ENCODE measurements at places on chromosomes 7 and 10. TPM values are rescaled to one million over a fixed set of nuclear protein-coding genes. Genes with fewer than 3 reads are reported as not detected.

DNA sequence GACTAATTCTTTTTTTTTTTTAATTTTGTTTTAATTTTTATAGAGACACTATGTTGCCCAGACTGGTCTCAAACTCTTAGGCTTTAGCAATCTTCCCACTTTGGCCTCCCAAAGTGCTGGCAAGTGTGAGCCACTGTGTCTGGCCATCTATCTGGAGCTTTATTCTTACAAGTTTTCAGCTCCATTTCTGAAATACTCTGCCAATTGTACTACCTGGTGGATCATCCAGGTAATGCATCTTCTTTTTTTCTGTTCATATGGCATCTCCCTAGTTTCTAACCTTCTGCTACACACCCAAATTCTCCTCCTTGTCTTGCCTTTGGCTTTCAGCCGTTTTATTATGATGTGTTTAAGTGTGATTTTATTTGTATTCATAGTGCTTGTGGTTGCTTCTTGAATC is 40.2 kb downstream of the ZNF365 start:
- no peak for DNase-seq

- no peak for DNase-seq
Measured at GRCh38 chr10:74925708-74926107, 99.3 kb downstream of the KAT6B start.

The CLCN1 gene
- not detected for total RNA-seq

DNA sequence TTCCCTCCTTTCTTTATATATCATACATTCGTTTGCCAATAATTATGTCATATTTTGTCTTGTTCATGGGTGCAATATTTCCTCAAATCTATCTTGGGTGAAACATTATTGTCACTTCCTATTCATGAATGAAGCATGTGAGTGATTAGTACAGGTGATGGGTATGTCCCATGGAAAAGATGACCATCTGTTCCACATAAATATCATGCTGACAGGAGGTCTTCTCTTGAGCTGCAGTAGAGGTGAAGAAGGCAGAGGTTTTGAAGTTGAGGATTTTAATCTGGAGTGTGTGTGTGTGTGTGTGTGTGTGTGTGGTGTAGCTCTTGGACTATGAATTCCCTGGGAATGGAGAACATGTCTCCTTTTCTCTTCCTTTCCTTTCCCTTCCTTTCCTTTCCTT is 350.5 kb upstream of the CHRM2 start:
- DNase-seq: no peak

The PNLIPRP1 gene
- total RNA-seq: not detected

GRCh38 chr7:38195804-38196595 is 18.0 kb downstream of the STARD3NL start:
- no peak for DNase-seq

DNA sequence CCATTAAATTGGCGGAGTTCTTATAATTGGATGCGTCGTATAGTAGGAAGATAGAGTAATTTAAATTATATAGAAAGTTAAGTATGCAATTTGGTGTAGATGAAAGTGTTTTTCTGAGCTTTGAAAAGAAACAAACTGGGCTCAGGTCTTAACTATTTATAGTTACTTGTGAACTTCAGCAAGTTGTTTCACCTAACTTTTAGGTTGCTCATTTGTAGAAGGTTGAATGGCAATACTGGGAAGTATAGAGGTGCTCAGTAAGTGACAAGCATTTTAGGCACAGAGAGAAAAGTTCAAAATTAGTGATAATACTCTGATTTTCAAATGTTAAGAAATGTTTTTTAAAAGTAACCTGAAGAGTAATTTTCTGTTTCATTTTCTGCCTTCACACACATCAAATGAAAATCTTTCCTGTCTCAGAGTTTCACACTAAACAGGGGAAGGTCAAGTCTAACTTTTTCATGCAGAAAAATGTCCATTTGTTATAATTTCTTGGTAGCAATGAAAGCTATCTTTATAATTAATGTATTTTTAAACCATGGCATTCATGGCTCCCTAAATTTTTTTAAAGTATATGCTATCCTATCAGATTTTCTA is 146.5 kb downstream of the PHF14 start:
- no peak for DNase-seq

The SFTPA1 gene
- total RNA-seq: not detected

- no peak for DNase-seq
Measured at GRCh38 chr10:101967713-101968112, 88.3 kb downstream of the ARMH3 start.

The ASB4 gene
- not detected for total RNA-seq

The FAM180A gene
- not detected for total RNA-seq

DNA sequence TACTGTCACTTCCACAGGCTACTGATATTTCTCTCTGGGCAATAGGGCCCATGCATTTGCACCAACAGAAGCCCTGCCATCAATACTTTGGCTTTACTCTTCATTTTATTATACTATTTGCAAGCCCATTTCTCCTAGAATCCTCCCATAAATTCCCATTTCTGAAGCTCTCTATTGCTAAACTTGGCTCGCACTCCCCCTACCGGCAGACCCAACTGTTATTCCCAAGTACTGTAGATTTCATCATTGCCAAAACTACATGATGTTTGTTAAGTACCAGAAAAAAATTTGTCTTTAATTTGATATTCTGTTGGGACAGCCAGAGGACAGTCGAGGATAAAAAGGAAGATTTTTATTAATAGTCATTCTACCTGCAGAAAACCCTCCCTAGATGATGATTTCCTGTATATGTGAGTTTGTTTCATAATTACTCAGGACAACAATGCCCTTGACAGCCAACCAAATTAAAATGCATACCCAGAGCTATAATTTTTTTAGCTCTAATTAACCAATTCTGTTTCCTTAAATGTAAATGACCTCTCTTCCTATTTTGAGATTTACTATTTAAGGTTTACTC is 298.6 kb downstream of the REEP3 start:
- peak; percentile 81 for DNase-seq

- no peak for DNase-seq
Measured at GRCh38 chr10:109886781-109887140, 36.5 kb downstream of the XPNPEP1 start.

GRCh38 chr7:94650147-94651051 is 5.5 kb downstream of the SGCE start:
- no peak for DNase-seq

DNA sequence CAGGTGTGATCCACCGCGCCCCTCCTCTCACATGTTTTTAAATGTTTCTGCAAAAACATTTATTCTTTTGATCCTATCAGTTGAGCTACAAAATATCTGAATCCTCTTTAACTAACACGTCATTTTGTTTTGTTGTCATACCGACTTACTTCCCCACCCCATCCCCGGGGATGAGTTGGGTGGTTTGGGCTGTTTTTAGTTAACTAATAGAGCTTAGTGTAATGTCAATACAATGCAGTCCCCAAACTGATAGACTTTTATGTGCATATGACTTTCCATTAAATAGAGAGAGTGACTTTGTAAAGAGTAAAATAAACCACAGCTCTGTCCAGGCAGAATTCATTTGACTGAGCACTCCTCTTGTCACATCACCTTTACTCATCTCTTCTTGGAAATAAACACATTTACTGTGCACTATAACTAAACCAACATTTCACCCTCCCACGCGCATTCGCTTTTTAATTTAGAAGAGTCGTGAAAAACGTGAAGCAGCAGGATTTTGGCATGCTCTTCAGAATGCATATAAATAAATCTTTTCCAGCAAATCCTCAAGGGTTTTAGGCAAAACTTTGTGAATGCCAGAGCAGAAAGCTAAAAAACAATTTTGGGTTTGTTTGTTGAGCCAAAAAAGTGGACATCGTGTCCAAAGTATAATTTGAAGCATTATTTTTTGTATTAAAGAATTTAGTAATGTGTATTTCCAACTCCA is 187.4 kb upstream of the MGMT start:
- no peak for DNase-seq

GRCh38 chr7:46604241-46604661 is 683.2 kb upstream of the IGFBP3 start:
- DNase-seq: no peak

GRCh38 chr7:47690902-47691558 is 109.1 kb upstream of the TNS3 start:
- DNase-seq: no peak

- no peak for DNase-seq
Measured at GRCh38 chr7:26007510-26007909, 144.5 kb upstream of the NFE2L3 start.

Data from dermis microvascular lymphatic vessel endothelial cell (primary cell).